ENCODE measurements at places on chromosomes 6 and 20.

DNA sequence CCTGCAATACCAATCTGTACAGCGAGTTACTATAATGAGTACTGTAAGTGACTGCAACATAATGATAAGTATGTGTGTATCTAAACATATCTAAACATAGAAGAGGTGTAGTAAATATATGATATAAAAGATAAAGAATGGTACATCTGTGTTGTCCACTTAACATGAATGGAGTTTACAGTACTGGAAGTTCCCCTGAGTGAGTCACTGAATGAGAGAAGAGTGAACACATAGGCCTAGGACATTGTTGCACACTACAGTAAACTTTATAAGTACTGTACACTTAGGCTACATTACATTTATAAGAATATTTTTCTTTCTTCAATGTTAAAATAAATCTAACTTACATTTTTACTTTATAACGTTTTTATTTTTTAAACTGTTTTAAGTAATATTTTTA, 380.4 kb downstream of the MMUT start:
- no peak for DNase-seq

GRCh38 chr20:63942250-63942951, 13.8 kb downstream of the UCKL1 start:
- DNase-seq, result no peak

GRCh38 chr6:26350858-26351543, 14.0 kb upstream of the BTN3A2 start:
- DNase-seq, result no peak

DNA sequence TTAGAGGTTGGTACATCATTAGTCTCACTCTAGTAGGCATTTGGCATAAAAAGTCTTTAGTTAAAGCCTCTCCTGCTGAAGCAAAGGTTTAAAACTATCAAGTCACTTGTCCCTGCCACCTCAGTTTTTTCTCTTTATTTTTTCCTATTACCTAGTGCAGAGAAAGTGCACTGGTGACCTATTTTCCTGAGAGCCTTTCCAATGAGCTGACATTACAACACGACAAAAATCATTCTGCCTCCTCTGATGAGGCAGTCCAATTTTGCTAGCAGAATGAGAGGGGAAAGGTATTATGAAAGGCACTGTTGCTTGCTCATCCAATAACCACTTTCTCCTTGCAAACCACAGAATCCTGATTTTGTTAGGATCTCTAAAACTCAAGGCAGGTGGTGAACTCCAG, 73.3 kb upstream of the SGK1 start:
- DNase-seq, result no peak

DNA sequence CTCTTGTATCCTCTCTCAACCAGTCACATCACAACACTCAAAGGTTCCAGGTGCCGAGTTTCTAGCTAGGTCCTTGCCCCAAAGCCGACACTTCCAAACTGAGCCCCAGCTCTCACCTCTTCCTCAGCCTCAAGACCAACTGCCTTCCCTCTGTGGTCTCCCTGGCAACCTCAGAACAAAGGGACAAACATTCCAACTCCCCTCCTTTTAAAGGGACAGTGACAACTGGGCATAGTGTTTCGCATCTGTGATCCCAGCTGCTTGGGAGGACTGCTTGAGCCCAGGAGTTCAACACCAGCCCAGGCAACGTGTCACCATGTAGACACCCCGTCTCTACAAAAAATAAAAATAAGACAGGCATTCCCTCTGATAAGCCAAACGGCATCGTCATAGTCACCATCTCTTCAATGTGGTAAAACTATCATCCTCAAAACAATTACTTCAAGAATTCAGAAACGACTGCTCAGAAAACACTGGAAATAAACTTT, 11.3 kb downstream of the DIDO1 start:
- DNase-seq, result no peak

DNA sequence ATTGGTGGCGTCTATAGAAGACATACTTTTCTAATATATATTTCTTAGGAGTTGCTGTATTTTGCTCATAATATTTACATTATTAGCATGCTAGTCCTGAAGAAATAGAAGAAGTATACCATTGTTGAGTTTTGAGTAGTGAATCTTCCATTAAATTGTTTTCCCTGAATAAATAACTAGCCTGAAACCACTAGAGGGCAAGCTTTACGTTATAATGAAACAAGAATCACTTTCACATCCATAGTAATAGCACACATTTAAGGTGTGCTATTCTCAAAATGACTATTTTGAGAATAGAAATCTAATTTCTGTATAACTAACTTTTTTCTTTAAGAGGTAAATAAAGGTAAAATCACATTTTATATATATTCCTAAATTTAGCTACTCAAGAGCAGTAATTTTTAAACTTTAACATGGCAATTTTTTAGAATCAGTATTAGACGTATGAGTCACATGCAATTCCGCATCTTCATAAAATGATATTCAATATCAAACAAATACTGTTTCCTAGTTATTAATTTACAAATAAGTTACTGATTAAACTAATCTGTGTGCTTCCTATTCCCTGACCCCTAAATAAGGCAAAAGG, 213.2 kb upstream of the MANEA start:
- DNase-seq, result no peak

- DNase-seq, result no peak
These were observed 141.3 kb downstream of the PXDC1 start for GRCh38 chr6:3610206-3610605.

- no peak for DNase-seq
These were observed 27.1 kb downstream of the AGPAT4 start for GRCh38 chr6:161246725-161247124.

- DNase-seq, result no peak
These were observed 6.6 kb downstream of the MEA1 start for GRCh38 chr6:43007126-43007525.

DNA sequence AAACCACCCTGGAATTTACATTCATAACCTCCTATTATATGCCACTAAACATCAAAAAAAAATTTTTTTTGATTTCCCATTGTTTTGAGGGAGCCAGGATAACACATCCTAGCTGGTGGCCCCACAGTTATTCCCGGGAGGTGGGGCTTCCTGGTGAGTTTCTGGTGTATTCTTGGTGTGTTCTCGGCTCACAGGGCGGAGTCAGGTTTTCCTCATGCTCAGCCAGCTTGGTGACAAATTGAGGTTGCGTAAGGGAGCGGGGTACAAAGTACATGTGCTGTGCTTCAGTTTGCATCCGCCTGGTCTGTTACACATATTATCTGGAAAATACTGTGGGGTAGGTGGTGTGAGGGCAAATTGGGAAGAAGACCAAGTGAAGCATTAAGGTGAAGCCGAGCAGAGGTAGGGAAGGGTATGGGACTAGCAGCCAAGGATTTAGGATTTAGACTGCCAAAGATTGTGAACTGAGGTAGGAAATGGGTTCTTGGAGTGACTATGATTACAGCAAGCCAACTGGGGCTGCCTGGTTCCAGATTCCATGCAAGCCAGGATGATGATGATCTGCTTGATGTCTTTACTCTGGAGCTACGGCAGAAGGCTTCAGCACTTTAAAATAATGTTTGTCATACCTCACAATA, 46.2 kb upstream of the EEF1A1 start:
- no peak for DNase-seq

DNA sequence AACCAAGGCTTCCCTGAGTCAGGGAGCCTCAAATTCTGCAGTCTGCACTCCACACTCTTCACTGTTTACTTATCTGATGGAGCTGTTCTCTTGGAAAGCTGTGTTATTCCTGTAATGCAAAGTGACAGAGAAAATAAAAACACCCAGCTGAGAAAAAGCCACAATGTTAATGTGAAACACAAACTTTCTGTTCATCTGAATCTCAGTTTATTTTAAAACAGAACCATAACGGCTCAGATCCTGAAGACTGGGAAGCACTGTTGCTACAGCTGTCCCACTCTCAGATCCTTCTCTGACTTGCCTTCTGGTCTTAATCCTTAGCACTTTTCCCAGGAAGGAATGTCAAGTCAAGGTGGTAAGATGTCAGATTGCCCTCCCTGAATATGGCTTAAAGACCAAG, 736.6 kb downstream of the DHX35 start:
- DNase-seq, result no peak

- no peak for DNase-seq
These were observed 158.7 kb downstream of the UBE3D start for GRCh38 chr6:82906951-82907350.
